ENCODE measurements at places on chromosomes 1 and 21.

DNA sequence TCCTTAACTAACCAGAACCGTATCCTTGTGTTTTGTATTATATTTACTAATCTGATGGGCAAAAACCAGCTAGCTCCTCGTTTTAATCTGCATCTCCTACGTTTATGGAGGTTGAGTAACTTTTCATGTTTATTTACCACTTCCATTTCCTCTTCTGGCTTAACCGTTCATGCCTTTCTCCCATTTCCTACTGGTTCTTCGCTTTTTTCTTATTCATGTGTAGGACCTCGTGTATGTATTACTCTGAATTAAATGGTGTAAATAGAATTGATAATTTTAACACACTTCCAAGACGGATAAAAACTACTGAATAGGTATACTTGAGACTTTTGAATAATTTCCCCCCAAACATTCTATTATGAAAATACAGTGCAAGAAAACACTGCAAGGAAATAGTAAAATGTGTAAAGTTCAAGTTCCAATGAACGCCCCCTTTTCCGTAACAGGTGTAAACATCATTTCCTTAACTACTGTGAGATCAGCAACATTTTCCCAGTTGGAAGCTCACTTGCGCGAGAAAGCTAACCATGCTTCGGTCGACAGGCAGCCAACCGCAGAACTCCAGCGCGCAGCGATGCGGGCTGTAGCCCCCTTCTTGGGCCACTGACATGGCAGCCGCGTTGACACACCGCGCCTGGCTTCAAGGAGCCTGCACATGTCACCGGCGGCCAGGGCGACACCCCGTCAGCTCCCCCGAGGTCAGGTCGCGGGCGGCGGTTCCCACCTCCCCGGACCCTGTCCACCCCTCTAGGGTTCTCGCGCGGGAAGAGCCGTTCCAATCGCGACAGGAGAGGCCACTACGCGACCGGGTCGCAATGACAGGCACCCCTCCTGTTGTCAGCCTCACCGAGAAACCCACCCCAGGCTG, 816 bp downstream of the EDEM3 start:
- DNase-seq: peak; percentile 16

GRCh38 chr1:238811211-238811879, 575.0 kb upstream of the CHRM3 start:
- no peak for DNase-seq

DNA sequence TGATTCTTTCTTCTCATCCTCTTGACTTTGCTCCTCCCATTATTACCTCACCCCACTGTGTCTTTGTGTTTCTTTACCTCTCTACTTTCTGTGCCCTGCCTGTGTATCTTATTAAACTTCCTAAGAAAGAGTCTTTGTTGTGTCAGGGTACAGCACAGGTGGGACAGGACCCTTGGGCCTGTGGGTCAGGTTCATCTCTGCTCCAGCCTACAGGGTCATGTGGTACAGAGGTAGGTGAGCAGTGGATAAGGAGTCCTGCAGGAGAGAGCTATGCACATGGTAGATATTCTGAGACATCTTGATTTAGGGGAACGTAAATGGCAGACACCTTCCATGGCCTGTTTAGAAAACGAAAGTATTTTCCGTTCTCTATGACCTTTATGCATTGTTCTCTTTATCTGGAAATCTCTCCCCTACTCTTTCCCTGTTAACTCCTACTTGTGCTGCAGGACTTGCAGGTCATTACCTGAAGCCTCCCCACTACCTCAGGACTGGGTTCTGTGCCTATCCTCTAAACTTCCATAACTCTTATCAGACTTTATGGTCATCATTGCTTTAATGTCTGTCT, 9.9 kb downstream of the GIPC2 start:
- no peak for DNase-seq

- no peak for DNase-seq
Measured at GRCh38 chr1:97128426-97128825, 406.8 kb downstream of the PTBP2 start.

GRCh38 chr21:37615962-37616361, 249.4 kb downstream of the DYRK1A start:
- DNase-seq: no peak

DNA sequence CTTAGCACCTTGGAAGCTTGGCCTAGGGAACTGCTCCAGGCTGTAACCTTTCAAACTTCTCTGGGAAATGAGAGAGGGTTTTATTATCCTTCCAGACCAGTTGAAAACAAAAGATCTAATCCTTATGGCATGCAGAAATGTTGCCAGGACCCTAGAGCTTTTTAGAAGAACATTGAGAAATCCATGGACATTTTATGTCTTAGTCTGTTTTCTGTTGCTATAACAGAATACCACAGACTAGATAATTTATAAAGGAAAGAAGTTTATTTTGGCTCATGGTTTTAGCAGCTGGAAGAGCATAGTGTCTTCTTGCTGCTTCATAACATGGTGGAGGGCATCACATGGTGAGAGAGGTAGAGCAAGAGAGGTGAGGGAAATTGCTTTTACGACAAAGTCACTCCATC, 25.8 kb downstream of the OSBPL9 start:
- no peak for DNase-seq

DNA sequence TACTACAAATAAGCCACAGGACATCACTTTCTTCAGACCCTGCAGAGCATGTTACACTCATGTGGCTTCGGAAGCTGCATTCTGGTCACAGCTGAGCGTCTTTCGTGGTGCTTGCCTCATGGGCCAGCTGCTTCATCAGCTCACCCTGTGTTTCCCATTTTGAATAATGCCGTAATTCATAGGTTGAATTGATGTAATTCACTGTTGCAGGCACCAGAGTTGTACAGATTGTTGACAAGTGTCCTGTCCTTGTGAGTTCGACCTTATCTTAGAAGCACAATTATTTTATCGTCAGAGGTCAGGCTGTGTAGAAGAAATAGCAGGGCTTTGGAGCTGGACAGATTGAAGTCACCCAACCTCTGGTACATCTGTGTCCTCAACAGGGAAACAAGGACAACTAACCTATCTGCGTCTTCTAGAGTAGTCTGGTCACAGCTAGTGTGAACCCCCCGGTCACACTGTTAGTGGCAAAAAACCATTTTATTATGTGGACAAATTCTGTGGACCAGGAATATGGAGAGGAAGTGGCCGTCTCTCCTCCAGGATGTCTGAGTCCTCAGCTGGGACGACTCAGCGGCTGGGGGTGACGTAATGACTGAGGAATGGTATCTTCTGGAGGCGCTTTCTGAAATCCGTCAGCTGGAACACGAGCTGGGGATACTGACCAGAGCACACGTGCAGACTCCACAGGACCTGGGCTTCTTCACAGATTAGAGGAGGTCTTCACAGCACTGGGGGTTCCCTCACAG, 17.8 kb downstream of the PKNOX1 start:
- peak; percentile 79 for DNase-seq

DNA sequence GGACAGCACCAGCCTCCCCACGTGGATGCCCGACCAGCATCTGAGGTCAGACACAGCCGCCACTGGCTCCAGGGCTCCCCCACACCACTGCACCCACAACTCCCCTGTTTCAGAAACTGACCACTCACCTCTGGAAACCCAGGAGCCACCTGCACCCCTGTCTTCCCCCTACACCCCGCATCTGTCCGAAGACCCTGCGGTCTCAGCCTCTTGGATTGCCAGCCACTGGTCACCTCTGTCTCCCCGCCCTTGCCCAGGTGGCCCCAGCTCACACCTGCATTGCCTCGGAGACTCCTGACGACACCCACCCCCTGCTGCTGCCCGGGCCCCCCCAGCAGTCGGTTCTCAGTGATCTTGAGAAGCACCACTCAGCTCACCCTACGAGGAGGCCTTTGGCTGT, 21.3 kb upstream of the NPHP4 start:
- no peak for DNase-seq

Data from H54 (cell line).